ENCODE measurements at places on chromosomes 3 and 15.

GRCh38 chr3:113374078-113374477 is 67.2 kb downstream of the CFAP44 start:
- no peak for DNase-seq

DNA sequence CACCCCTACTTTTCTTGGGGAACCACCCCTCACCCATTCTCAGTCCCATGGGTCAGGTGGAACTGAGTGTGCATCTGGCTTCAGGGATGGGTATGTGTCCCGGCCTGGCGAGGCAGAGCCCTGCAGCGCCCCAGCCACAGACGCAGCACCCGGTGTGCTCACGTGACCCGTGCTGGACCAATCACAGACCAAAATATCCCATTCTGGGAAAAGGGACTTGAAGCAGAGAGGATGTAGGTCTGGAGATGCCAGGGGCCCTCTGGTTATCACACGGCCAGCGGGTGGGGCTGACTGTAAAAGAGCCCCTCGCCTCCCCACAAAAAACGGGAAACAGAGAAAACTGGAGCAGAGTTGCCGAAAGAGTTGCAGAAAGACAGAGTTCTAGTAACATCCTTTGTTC is 138.0 kb upstream of the RAD18 start:
- no peak for DNase-seq

- DNase-seq: no peak
Observed at GRCh38 chr3:64825404-64826120, 137.8 kb upstream of the ADAMTS9 start.

DNA sequence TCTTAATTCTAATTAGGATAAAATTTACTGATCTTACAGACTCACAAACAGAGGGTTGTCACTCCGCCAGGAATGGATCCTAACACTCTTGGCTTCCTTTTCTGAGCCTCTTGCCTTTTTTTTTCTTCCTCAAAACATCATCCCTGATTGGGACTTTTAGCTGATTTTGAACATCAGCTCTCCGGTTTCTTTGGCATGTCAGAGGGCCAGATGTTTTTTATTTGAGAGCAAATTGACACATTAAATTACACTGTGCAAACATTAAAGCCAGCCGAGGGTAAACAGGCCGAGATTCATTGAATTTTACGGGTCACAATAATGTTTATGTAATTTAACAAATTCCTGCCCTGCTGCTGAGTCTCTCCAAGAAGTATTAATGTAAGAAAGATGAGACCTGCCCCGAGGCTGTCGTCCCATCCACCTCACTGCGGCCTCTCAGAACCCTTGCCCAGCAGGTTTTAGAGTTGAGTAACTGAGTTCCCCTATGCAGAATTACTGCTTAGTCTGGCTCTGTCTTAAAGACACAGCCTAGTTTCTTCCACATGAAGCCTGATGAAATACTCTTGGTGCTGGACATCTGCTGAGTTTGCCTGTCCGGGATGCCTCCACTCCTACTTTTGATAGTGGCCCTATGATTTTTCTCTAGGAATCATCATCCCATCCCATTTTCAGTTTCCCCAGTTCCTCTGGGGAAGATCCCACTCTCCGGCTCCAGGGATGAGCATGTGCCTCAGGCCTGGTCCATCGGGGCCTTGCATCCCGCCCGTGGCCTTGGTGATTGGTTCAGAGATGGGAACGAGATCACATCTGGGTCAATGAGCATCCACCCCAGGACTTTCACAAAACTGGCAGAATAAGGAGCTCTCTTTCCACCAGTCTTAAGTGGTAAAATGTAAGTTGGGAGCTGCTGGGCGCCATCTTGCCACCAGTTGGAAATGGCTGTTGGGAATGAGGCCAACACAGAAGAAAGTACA is 226.6 kb upstream of the TLE3 start:
- DNase-seq: no peak

DNA sequence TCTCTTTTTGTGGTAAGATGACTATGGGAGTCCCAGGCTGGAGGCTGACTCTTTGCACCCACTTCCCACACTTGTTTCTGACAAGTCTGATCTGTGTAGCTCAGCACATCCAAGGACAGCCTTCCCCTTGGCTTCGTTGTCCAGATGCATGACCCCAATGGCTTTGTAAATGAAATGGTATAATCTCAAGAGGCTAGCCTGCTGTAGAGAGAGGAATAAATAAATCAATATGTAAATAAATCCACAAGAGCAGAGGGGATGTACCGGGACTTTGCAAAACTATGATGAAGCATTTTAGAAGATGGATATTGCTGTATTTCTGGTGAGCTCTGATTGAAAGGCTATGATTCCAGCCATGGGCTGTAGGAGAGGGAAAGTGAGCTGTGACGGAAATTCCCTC is 79.9 kb upstream of the NEO1 start:
- DNase-seq: no peak

- no peak for DNase-seq
Observed at GRCh38 chr3:64188810-64189560, 36.3 kb downstream of the PRICKLE2 start.

DNA sequence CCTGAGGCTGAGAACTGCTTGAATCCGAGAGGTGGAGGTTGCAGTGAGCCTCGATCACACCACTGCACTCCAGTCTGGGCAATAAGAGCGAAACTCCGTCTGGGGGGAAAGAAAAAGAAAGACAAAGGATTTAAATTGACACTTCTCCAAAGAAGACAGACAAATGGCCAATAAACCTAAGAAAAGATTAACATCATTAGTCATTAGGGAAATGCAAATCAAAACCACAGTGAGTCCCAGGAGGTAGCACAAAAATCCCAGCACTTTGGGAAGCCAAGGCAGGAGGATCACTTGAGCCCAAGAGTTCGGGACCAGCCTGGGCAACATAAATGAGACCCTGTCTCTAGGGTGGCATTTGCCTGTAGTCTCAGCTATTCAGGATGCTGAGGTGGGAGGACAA is 12.6 kb downstream of the CLPX start:
- DNase-seq: no peak

All from CD4-positive, CD25-positive, alpha-beta regulatory T cell (primary cell).